ENCODE measurements at places on chromosomes 3 and 15. TPM values are rescaled to one million over a fixed set of nuclear protein-coding genes. Genes with fewer than 3 reads are reported as not detected.

The MCCC1 gene
- 12.6 TPM for total RNA-seq

- DNase-seq, result no peak
Measured at GRCh38 chr3:6697285-6697684, 163.6 kb upstream of the GRM7 start.

- no peak for DNase-seq
Measured at GRCh38 chr3:192685801-192686200, 41.5 kb downstream of the FGF12 start.

DNA sequence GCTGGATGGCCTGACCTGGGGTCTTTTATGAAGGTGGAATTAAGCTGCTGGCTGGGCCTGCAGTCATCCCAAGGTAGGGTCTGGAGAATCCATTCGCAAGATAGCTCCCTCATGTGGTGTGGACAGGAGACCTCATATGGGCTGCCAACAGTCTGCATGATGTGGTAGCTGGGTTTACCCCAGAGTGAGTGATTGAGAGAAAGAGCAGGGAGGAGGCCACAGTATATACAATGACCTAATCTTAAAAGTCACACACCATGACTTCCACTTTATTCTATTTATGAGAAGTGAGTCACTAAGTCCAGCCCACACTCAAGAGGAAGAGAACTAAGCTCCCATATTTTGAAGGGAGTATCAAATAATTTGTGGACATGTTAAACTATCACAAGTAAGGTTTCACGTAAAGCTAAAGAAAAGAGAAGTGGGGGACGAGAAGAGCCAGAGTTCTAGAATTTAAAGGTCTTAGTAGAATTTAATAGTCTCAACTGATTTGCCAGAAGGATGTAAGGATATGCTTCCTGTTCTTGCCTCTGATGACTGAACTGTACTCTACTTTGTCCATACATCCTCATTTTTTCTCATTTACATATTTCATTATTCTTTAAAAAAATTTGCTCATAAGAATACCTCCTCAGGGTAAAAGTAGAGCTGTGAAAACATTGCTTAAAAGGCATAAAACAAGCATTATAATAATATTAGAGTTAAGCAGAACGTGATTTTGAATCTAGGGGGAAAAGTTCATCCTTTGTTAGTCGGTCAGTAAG is 184.4 kb downstream of the PEX5L start:
- no peak for DNase-seq

DNA sequence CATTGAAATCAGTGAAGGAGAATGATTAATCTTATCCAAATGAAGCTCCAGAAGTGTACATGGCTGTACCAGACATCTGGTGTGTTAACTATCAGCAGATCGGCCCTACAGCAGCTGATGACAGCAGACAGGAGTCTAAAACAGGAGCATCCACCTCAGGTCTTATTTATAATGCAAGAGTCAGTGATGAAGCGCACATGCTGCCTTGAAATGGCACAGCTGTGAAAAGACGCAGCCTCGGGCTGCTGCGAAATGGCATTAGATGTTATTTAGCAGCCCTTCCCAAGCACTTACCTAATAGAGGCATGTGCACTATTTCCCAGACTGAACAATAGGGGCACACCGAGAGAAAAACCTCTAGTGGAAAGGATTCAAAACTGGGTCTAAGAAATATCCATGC is 472.3 kb upstream of the CBLB start:
- no peak for DNase-seq

- no peak for DNase-seq
Measured at GRCh38 chr3:28008235-28008634, 233.2 kb upstream of the CMC1 start.

DNA sequence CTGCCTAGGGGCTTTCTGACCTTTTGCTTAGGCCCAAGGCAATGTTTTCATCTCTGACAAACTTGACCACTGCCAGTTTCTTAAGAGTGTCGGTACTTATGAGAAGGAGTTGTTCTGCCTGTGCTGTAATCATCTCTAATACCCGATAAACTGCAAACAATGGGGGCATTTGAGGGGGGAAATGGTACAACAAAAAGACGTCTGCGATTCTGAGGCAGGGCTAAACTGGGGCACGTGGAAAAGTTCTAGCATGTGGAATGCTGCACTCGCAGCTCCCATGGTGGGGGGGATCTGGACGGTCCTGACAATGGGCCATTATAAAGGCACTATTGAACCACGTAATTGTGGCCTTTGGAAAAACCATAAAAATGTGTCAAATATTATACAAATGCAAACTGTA is 73.1 kb upstream of the SAMMSON start:
- DNase-seq, result no peak

Measured in HCT116 (cell line).